Naive thymus-derived CD8-positive, alpha-beta T cell (primary cell): ENCODE measurements at places on chromosomes 12 and 14. TPM values are rescaled to one million over a fixed set of nuclear protein-coding genes. Genes with fewer than 3 reads are reported as not detected.

DNA sequence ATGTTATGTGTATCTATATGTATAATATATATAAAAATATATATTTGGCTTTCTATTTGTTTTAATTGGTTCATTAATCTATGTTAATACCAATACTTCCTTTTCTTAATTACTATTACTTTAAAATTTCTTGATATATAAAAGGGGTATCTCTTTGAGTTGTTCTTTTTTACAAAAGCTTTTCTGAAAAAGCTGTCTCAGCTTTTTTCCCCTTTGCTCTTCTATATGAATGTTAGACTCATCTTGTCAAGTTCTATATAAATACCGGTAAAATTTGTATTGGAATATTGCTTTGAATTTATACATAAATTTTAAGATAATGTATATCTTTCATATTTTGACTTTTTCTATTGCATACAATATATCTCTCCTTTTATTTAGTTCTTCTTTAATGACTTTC, 139.8 kb upstream of the FOXG1 start:
- no peak overlapping the region for H3K27ac ChIP-seq
- H3K36me3 ChIP-seq: no peaks in the 10 kb centered on the region
- no peak overlapping the region for H3K4me3 ChIP-seq
- no peaks in the 10 kb centered on the region for H3K27me3 ChIP-seq

- H3K4me1 ChIP-seq: no peaks in the 10 kb centered on the region
- no peaks in the 10 kb centered on the region for H3K36me3 ChIP-seq
- no peaks in the 10 kb centered on the region for H3K27me3 ChIP-seq
- H3K4me3 ChIP-seq: no peak overlapping the region
- DNase-seq: no peak
These were observed 263.5 kb upstream of the ALG10B start for GRCh38 chr12:38053113-38053512.

GRCh38 chr12:18750085-18750484, 12.2 kb downstream of the CAPZA3 start:
- H3K27me3 ChIP-seq: no peaks in the 10 kb centered on the region
- H3K4me3 ChIP-seq: no peak overlapping the region
- H3K4me1 ChIP-seq: no peaks in the 10 kb centered on the region
- no peak overlapping the region for H3K27ac ChIP-seq
- no peak for DNase-seq
- H3K36me3 ChIP-seq: no peaks in the 10 kb centered on the region

DNA sequence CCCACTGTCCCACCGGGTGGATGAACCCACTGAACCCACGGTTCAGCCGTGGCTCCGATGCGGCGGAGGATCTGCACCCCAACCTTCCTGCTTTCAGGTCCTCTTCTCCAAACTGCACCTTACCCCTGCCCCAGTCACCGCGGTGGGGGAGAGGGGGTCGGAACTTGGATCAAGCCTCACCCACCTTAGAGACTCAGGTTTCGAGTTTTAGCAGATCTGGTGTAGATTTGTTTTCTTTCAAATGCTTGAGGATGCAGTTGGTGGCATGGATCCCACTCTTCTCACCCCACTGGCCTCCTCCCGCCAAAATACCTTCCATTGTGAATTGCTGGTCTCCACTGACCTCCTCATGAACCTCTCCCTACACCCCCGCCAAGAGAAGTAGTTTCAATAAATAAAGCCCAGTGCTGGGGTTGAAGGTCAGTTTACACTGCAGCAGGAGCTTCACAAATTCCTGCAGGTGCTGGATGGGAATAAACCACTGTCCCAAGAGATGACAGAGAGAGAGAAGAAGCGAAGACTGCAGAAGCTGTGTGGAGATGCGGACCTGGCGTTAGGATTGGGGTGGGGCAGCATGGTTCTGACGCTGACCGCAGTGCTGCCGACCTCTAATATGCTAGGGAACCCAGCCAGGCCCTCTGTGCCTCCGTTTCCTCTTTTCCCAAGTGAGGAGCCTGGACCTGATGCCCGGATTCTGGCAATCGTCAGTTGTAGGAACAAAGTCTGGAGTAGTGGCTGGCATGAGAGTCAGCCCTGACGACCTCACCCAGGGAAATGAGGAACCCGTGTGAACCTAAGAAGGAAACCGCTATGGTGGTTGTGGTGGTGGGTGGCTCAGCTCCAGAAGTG, 7.4 kb downstream of the TTC6 start:
- H3K4me1 ChIP-seq: peaks cover 19% of the 10 kb centered on the region
- peaks cover 38% of the 10 kb centered on the region for H3K27me3 ChIP-seq
- DNase-seq: no peak

GARIN6 gene
- total RNA-seq: not detected

COPS7A gene
- total RNA-seq: 35.4 TPM
